NB4 (cell line): ENCODE measurements at places on chromosomes 13 and 19.

- DNase-seq = peak; percentile 52
Observed at GRCh38 chr19:996051-996838, 4.0 kb upstream of the GRIN3B start.

- DNase-seq = no peak
Observed at GRCh38 chr13:25707726-25708125, 336.0 kb downstream of the ATP8A2 start.

DNA sequence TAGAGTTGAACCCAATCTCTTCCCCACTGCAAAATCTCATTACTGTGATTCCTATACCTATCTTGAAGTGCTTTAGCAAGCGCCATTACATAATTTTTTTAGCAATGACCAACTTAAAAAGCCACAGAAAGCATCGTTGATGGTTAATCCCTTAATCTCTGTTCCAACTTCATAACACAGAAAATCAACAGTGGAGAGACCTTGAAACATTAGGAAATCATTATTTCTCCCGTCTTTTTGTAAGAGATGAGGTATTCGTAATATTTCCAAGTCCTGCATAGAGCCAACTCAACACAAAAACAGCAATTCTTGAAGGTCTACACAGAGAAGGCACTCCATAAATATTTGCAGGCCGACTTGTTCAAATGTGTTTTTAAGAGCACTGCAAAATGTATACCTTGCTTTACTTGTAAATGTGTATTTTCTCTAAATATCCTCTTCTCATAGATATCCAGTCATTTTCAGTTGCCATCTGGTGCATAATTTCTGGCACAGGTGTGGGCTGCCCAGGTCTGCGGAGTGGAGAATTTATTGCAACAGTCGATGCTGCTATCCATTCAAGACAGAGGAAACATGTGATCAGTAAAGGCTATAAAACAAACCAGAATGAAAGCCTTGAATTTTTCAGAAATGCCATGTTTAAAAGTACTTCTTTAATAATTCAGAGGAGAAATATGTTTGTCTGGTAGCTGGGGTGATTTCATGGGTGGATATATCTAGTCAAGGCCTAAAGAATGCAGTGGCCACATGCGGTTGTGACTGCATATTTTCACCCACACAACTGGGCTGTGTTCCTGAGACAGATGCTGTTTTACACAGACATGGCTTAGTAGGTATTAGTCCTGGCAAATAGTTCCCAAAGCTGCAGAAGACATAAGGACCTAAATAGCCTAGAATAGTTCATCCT lies 234.3 kb upstream of the STARD13 start:
- DNase-seq = no peak

- DNase-seq = no peak
Observed at GRCh38 chr13:64510747-64511146, 2719.4 kb downstream of the PCDH9 start.
